ENCODE measurements at places on chromosomes 5 and 9.

DNA sequence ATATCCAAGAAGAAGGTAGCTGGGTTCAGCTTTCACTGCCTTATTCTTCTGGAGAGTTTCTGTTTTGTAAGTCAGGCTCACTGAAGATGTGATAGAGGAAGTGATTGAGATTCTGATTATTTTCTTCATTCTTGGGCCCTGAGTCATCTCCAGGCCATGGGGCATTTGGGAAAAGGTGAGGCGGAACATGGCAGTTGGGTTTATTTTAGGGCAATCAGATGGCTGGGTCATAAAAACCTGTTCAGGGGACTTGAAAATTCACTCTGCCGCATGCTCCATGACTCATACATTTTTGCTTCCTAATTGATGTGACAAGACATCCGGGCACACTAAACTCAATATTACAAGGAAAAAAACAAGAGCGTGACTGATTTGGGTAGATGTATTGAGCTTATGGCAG, 265.7 kb upstream of the KLF4 start:
- DNase-seq: peak; percentile 91

DNA sequence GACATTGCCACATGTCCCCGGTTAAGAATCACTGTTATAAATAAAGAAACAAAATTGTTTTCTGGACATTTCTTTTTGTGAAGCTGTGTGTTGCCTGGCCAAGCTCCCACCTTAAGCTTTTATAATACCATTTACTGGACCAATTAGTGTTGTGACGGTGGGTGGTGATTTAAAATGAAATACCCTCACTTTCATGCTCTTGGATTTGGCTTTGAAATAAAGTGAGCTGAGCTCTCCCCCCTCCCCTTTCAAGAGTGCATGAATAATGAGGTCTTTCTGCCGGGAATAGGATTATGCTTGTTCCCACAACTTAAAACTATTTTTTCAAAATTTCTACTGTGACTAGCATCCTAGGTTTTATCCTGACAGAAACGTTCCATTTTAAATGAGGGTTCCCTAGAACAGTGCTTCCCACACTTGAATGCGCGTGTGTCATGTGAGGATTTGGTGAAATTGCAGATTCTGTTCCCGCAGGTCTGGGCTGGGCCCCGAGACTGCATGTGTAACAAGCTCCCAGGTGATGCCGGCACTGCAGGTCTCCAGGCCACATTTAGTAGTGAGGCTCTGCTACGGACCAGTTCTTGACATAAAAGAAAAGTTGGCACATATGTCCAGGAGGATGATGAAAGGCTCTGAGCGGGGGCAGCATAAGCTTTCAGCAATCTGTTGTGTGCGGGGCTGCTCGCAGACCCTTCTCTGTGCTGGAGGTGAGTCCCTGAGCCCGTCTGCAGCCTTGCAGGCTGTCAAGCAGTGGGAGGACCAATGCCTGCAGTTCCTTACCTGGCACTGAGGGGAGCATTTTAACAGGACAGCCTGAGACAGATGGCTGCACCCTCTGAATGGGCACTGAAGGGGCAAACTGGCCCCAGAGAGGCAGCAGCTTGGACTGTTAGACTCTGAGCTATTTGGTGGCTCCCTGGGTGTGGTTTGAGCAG, 24.4 kb downstream of the IQGAP2 start:
- no peak for DNase-seq

GRCh38 chr5:172530878-172531703, 76.8 kb upstream of the SH3PXD2B start:
- DNase-seq: no peak

GRCh38 chr5:153491856-153492255, 1.4 kb downstream of the GRIA1 start:
- no peak for DNase-seq

- no peak for DNase-seq
Observed at GRCh38 chr5:108324886-108325285, 57.0 kb downstream of the FBXL17 start.

GRCh38 chr9:113160571-113160970, 9.8 kb downstream of the SLC31A2 start:
- DNase-seq: no peak

GRCh38 chr5:137453483-137454080, 45.5 kb downstream of the SPOCK1 start:
- DNase-seq: no peak

DNA sequence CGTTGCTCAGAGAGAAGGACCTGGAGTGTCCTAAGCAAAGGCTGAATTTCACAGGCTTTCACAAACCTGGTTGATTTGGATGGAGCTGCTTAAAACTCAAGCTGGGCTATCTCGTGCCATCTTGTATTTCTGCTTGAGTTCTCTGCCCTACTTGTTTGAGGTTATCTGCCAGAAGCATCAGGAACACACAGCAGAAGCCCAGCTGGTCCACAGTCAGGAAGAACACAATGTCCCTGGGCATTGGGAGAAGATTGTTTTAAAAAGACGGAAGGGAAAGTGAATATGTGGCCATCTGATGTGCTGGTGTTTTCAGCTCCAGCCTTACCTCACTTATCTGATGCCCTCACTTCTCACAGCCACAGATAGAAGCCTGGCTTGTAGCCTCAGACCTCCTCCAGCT, 32.9 kb upstream of the SLC36A1 start:
- DNase-seq: no peak

DNA sequence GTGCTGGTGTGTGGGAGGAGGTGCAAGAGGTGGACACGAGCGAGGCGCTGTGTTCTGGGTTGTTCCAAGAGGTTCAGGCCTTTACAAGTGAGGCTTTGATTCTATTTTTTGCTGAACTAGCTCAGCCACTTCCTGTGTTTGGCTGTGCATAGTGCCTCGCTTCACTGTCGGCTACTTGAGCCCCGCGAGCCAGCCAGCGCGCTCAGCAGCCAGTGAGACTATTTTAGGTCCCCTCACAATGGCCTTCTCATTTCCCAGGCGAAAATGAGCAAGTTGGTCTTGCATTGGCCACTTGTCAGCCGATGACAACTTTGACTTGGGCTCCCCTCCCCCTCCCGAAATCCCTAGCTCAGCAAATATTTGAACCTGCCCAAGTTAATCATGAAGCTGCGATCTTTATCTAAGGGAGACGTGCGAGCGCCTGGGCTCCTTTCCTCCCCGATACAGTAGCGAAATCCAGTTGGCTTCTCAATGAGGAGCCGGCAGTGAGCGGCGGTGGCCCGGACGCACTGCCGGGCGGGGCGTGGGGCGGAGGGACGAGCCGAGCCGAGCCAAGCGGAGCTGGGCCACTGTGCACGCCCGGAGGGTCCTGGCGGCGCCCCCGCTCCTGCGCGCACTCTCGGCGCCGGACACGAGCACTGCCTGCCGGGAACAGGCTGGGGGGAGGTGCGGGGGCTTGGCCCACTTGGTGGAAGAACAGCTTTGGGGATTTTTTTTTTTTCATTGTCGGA, 72.6 kb downstream of the PIK3R1 start:
- DNase-seq: peak; percentile 89

- no peak for DNase-seq
Observed at GRCh38 chr5:179431221-179431824, 86.1 kb upstream of the ADAMTS2 start.

GRCh38 chr5:146878476-146879172, at the start of gene PPP2R2B:
TSS of gene PPP2R2B (minus strand) at chr5:146878757.
- peak; percentile 89 for DNase-seq

DNA sequence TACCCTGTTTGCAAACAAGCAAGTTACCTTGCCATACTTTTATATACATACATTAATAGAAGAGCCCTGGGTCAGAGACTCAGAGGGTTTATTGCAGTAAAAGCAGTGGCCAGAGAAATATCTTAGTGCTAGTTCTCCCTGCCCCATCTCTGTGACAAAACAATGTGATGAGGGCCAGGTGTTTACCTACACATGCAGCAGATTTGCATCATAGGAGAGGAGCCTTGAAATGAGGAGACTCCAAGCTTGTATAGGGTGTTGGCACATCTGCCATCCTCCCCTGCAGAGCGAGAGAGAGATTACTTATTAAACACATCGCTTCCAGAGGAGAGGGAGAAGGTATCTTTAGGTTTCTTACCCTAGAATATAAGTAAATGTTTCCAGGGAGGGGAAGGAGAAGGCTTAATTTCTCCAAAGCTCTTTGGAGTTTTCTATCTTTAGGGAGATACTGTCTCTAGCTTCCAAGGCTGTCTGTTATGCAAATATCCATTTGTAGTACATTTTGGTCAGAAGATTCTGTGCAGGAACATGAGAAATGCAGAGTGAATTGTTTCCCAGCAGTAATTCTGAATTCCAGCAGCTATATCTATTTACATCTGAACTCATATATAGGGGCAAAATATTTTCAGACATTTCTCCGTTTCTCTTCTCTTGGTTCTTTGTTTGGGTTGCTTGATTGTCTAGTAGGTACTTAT, 15.7 kb downstream of the FER start:
- DNase-seq: no peak

DNA sequence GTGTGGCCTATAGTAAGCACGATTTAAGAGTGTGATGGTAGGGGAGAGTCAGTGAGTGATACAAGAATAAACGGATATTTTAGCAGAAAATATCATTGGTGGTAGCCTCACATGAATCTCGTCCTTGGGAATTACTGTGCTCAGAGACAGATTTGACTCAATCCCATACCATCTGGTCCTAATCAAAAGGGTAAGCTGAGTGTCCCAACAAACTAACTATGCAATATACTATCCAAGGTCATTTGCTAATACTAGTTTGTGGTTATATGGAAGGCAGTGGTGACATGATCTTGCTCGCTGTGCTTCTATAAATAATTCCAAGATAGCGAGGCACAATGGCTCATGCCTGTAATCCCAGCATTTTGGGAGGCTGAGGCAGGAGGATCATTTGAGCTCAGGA, 103.2 kb downstream of the TRPM6 start:
- DNase-seq: no peak

GRCh38 chr5:62707563-62707962, 128.9 kb downstream of the LRRC70 start:
- DNase-seq: no peak

- no peak for DNase-seq
Observed at GRCh38 chr5:94040591-94041148, 299.3 kb upstream of the POU5F2 start.

DNA sequence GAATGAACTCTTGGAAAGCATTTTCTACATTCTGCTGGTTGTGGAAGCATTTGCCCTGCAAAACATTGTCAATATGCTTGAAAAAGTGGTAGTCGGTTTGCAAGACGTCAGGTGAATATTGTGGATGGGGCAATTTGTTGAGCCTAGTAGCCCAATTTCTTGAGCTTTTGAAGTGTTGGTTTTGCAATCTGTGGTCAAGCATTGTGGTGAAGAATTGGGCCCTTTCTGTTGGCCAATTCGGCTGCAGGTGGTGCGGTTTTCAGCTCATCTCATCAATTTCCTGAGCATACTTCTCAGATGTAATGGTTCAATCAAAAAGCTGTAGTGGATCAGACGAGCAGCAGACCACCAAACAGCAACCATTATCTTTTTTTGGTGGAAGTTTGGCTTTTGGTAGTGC, 426.8 kb upstream of the CDH9 start:
- no peak for DNase-seq

DNA sequence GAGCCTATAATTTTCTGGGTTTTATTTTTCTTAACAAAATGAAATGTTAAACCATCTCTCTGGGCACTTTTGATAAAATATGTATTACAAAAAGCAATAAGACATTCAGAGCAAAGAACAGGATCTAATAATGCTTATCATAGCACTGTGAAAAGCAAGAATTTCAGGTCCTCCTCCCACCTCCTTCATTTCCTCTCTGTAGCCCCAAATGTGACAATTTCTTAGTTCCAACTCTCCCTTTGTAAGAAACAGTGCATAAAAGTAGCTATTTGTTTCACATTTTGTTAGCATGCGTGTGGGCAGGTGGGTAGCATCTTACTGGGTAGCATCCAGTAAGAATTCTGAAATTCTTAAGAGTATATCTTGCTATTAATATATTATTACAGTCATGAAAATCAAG, 130.9 kb upstream of the RASA1 start:
- no peak for DNase-seq

DNA sequence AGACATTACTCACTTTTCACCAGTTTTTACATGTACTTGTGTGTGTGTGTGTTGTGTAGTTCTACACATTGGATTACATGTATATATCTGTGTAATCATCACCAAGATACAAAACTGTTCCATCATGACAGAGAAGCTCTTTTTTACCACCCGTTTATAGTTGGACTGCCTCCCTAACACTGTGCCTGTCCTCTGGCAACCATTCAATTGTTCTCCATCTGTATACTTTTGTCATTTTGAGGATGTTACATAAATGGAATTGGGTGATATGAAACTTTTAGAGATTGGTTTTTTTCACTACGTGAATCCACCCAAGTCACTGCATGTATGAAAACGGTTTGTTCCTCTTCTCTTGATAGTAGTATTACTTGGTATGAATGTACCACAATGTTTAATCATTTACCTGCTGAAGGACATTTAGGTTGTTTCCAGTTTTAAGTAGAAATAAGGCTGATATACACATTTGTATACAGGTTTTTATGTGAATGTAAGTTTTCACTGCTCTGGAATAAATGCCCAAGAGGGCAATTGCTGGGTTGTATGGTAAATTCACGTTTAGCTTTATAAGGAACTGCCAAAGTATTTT, 126.2 kb downstream of the MAPKAP1 start:
- DNase-seq: no peak

- DNase-seq: no peak
Observed at GRCh38 chr5:19555436-19555835, 432.6 kb downstream of the CDH18 start.

DNA sequence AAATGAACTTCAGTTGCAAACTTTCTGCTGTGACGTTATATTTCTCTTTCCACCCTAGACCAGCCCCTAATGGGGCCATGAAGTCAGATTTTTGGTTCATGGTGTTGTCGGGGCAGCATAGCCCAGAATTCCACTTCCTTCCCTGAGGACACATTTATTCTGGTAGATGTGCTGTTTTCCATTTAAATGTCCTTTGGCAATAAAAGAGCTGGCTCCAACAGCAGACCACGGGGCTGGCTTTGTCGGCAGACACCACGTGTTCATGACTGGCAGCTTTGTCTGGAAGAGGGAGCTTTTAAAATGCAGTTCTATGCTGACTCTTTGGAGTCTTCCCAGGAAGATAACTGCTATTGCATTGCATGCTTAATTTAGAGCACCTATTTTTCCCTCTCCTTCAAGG, 17.6 kb upstream of the LCP2 start:
- peak; percentile 84 for DNase-seq
